ENCODE measurements at places on chromosomes 1 and 21. TPM values are rescaled to one million over a fixed set of nuclear protein-coding genes. Genes with fewer than 3 reads are reported as not detected.

DNA sequence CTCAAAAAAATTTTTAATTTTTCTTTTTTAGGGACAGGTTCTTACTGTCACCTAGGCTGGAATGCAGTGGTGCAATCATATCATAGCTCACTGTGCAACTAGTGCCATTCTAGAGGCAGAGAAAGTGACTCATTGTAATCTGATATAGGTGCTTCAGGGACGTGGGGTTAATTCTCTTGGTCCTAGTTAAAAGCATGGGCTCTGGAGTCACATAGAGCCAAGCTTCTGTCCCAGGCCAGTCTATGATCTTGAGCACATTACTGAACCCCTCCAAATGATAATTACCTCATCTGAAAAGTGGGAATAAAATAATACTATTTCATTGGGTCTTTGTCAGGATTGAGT is 1.1 kb upstream of the ADIPOR1 start:
- H3K36me3 ChIP-seq: peaks cover 26% of the 10 kb centered on the region
- H3K4me1 ChIP-seq: peaks cover 36% of the 10 kb centered on the region
- H3K27me3 ChIP-seq: no peaks in the 10 kb centered on the region
- DNase-seq: peak; percentile 61

The SYNJ1 gene
- total RNA-seq: 10.2 TPM

The ANGPTL7 gene
- not detected for total RNA-seq

The WDR4 gene
- 32.0 TPM for total RNA-seq

DNA sequence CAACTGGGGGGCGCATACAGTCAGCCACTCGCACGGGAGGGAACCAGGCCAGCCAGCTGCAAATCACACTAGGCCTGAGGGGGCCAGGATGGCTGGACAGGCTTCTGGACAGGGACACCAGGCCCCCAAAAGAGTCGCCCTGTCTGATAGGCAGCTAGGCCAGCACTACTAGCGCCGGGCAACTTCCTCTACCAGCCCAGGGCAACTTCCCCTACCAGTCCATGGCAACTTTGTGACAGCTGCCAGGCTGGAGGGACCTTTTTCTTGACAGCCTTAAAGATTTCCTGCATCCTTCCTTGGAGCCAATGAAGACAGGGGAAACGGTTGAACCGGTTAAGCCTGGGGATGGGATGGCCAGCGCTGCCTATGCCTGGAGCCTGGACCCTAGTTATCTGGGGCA is 5.1 kb downstream of the IFFO2 start:
- DNase-seq: no peak
- H3K27ac ChIP-seq: no peak overlapping the region
- no peaks in the 10 kb centered on the region for H3K27me3 ChIP-seq
- no peak overlapping the region for H3K4me3 ChIP-seq

GRCh38 chr21:37619464-37619974 is 252.9 kb downstream of the DYRK1A start:
- DNase-seq: no peak
- H3K27me3 ChIP-seq: no peaks in the 10 kb centered on the region
- no peak overlapping the region for H3K27ac ChIP-seq

- no peaks in the 10 kb centered on the region for H3K36me3 ChIP-seq
- H3K4me3 ChIP-seq: peak overlapping the region; percentile 26
- no peak for DNase-seq
- peaks cover 7% of the 10 kb centered on the region for H3K4me1 ChIP-seq
Observed at GRCh38 chr1:86155051-86155806, 1.3 kb downstream of the COL24A1 start.

GRCh38 chr1:86356247-86356646 is 39.9 kb downstream of the ODF2L start:
- H3K27me3 ChIP-seq: no peaks in the 10 kb centered on the region
- H3K4me1 ChIP-seq: no peaks in the 10 kb centered on the region
- H3K36me3 ChIP-seq: peaks cover 4% of the 10 kb centered on the region
- no peak overlapping the region for H3K27ac ChIP-seq

DNA sequence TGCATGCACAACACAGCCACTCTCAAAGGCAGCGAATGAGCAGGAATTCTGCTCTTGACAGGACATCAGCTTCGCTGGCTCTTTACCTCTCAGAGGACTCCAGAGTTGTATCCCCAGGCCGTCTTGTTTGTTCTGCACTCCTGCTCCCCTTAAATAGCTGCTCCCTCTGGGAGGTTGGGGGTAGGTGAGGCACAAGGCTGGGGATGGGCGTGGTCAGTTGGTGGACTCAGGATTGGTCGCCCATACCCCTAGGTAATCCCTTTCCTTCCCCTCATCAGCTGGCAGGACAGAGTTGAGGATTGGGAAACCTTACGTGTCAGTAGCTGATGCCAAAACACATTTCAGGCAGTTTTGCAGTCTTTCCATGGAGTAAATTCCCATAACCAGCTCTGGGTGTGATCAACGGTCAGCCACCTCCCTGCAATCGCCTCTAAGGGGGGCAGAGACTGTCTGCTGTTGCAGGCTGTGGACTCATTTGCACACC is at the start of gene PLA2G2A:
Gene PLA2G2A, minus strand, starts transcription at position 125 of the 484 bp plus-strand sequence. CDS start 845 bp downstream, outside the sequence.
- no peak within 1 kb of the TSS for H3K27ac ChIP-seq
- DNase-seq: no peak
- H3K27me3 ChIP-seq: peaks cover 60% of the 10 kb centered on the region
- H3K4me3 ChIP-seq: no peak within 1 kb of the TSS

The FAM43B gene
- total RNA-seq: not detected

The EPHB2 gene
- 19.3 TPM for total RNA-seq

The PYHIN1 gene
- total RNA-seq: 0.98 TPM

DNA sequence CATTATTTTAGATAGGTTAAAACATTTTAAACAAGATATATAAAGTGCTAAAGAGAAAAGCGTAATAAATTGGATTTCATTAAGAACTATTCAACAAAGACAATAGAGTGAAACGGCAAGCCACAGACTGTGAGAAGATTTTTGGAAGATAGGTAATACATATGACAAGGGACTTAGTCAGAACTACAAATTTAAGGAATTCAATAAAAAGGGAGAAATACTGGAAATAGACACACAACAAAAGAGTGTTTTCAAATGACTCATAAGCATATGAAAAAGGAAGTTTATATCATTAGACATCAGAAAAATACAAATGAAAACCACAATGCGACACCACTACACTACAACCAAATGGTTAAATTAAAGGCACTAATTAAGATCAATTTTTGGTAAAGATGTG is 90.5 kb downstream of the GDAP2 start:
- H3K27me3 ChIP-seq: no peaks in the 10 kb centered on the region
- H3K36me3 ChIP-seq: no peaks in the 10 kb centered on the region
- H3K4me1 ChIP-seq: peaks cover 7% of the 10 kb centered on the region
- H3K27ac ChIP-seq: no peak overlapping the region
- no peak for DNase-seq

The TEX38 gene
- not detected for total RNA-seq

The EXO1 gene
- 19.9 TPM for total RNA-seq

GRCh38 chr1:91661121-91661520 is 160.5 kb downstream of the CDC7 start:
- no peak overlapping the region for H3K4me3 ChIP-seq
- H3K27me3 ChIP-seq: peaks cover 10% of the 10 kb centered on the region
- no peak overlapping the region for H3K27ac ChIP-seq
- H3K36me3 ChIP-seq: no peaks in the 10 kb centered on the region

DNA sequence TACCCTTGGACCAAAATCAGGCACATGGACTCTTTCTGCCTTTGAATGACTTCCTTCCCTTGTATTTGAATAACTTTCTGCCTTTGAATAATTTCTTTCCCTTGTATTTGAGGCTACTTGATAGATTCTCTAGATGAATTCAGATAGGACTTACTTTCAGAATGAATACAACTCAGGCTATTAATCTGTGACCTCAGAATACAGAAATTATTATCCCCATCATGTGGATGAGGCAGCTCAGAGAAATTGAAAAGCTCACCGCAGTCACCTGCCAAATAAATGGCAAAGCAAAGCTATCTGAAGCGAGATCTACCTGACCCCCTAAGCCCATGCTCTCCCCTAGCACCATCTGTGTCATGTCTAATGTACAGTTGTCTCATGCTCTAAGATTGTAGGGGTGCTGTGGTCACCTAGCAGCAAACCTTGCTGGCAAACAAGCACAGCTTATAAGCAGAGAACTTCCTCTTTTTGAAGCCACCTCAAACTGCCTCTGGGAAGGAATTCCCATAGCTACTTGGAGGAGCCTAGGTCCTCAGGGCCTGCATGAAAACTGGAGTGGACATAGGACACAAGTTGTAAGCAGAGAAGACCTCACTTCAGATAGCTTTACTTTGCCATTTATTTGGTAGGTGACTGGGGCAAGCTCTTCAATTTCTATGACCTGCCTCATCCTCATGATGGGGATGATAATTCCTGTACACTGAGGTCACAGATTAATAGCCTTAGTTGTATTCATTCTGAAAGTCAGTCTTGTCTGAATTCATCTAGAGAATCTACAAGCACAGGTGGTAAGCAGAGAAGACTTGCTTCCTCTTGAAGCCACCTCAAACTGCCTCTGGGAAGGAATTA is 66.1 kb downstream of the FASLG start:
- H3K4me1 ChIP-seq: peaks cover 33% of the 10 kb centered on the region
- no peaks in the 10 kb centered on the region for H3K27me3 ChIP-seq
- no peak for DNase-seq

The KCNE2 gene
- total RNA-seq: not detected

- H3K4me3 ChIP-seq: no peak overlapping the region
- H3K36me3 ChIP-seq: peaks cover 4% of the 10 kb centered on the region
- peaks cover 16% of the 10 kb centered on the region for H3K4me1 ChIP-seq
- H3K27ac ChIP-seq: no peak overlapping the region
- H3K27me3 ChIP-seq: no peaks in the 10 kb centered on the region
- no peak for DNase-seq
Observed at GRCh38 chr1:22503721-22504410, 52.2 kb downstream of the ZBTB40 start.

DNA sequence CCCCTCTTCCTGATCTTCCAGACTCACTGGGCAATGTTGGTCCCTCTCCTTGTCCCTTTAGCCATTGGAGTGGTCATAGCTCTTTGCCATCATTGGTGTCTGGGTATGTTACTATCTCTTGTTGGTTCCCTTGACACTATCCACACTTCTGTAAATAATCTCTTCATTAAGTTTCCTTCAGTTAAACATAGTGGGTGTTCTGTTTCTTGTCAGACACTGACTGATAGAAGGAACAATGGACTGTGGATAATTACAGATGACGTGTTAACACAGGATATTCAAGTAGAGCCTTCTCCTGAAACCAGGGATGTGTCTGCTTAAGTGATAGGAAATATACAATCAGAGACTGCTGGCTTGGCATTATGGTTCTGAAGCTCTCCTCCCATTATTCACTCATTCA is 458.3 kb upstream of the USP24 start:
- H3K27ac ChIP-seq: no peak overlapping the region
- H3K4me1 ChIP-seq: no peaks in the 10 kb centered on the region
- DNase-seq: no peak
- H3K36me3 ChIP-seq: no peaks in the 10 kb centered on the region

The U2AF1 gene
- total RNA-seq: 24.1 TPM

DNA sequence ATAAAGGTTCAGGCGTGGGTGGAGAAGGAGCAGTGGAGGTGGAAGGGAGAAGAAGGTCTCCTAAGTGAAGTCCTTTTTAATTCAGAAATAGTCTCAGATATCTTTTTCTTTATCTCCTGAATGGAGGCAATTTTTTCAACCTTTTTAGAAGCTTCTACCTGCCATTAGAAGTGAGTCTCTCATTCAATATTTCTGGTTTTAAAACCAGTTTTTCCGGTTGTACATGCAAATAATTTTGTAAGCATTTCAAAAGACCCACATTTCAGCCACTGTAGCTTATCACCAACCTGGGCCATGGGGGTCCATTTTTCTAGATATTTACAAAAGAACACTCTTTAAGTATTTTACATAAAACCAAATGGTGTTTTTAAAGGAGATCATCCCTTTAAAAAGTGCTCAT is 1280.2 kb downstream of the NCAM2 start:
- no peaks in the 10 kb centered on the region for H3K4me1 ChIP-seq
- no peak overlapping the region for H3K27ac ChIP-seq
- H3K36me3 ChIP-seq: no peaks in the 10 kb centered on the region
- no peaks in the 10 kb centered on the region for H3K27me3 ChIP-seq

DNA sequence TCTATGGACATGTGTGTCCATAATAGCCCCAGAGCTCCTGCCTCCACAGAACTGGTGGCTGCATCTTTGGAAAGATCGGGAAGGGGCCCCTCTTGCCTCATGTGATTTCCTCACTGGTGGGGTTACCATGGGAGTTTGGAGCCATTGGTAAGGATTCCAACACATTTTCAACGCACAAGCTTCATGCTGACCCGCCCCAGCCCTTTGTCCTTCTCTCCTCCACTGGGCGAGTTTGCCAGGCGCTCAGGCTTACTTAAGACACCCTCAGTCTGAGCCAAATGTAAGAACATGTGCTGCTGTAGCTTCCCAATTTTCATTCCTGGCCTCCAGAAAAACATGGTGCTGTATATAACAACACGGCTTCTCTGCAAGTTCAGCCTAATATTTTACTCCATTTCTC is 72.4 kb downstream of the ATP5PO start:
- no peak overlapping the region for H3K27ac ChIP-seq
- peaks cover 3% of the 10 kb centered on the region for H3K4me1 ChIP-seq
- no peak for DNase-seq

DNA sequence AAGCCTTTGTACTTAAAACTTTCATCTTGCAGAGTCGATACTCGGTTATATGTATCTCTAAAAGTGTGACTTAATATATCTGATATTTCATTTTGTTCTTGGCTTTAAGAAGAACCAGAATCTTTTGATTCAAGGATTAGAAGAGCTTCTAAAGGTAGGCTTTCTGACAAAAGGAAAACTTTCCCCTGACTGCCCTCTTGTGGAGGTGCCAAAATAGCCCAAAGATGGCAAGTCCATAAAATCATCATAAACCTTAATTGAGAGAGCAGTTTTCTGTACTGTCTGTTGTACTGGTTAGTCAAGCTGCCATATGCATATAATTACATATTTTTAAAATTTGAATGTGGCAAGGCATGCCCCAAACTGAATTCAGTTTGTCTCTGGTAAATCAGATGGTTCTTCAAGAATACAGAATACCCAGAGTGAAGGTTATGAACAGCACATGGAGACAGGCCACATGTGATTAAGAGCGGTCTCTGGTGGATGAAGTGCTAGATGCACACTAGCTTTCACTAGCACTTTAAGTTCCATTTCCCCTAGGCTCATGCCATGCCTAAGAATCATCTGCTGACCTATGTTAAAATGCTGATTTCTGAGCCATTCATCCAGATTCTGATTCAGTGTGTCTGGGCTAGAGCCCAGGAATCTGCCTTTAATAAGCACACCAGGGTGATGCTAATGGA is 27.7 kb upstream of the ELAVL4 start:
- no peak overlapping the region for H3K4me3 ChIP-seq
- H3K36me3 ChIP-seq: no peaks in the 10 kb centered on the region
- H3K4me1 ChIP-seq: no peaks in the 10 kb centered on the region
- no peak overlapping the region for H3K27ac ChIP-seq
- H3K27me3 ChIP-seq: no peaks in the 10 kb centered on the region

DNA sequence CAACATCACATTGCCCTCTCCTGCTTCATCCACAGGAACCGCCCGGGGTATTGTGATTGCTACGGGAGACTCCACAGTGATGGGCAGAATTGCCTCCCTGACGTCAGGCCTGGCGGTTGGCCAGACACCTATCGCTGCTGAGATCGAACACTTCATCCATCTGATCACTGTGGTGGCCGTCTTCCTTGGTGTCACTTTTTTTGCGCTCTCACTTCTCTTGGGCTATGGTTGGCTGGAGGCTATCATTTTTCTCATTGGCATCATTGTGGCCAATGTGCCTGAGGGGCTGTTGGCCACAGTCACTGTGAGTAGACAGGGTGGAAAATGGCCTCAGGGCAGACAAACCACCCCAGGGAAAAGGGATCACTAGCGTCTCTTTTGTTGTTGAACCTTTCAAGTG is 12.7 kb downstream of the ATP1A4 start:
- no peak for DNase-seq
- no peak overlapping the region for H3K4me3 ChIP-seq
- no peaks in the 10 kb centered on the region for H3K36me3 ChIP-seq
- no peak overlapping the region for H3K27ac ChIP-seq
- H3K27me3 ChIP-seq: peaks cover 74% of the 10 kb centered on the region

The RXFP4 gene
- total RNA-seq: not detected

The C1orf141 gene
- total RNA-seq: not detected
